ENCODE measurements at places on chromosomes 7 and 10.

DNA sequence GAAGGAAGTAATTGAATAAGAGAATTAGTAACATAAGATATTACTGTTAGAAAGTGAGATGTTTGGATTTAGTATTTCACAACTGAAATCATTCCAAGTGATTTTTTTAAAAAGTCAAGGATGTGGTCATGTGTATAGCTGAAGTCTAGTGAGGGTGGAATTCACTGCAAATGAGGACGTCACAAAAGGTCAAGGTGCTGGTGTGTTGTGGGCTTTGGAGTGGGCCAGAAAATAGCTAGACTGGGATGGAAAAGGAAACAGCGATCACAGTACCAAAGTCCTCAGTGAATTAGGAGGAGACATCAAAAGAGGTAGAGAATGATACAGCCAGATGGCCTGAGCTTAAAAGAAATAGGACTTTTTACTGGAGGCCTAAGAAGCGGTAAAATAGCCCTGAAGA, 272.8 kb downstream of the DYNC1I1 start:
- no peak for DNase-seq

GRCh38 chr10:30345611-30346010, 3.5 kb downstream of the MTPAP start:
- DNase-seq, result no peak

GRCh38 chr7:48118041-48118440, 29.0 kb downstream of the UPP1 start:
- no peak for DNase-seq

DNA sequence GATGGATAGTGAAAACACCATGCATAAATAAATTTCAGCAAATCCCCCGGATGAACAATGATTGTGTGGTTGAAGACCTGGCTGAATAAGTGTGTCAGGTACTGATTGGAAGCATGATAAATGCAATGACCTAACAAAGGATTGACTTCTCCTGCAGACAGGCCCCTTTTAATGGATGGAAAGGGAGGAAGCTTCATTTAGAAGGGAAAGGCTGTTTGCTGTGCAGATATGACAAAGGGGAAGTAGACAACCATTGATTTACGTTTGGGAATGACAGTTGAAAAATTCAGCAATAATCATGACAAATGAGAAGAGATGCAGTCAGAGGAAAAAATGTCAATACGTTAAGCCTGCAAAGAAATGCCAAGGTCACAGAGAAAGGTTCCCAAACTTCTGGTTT, 503.8 kb downstream of the LRMDA start:
- no peak for DNase-seq

- no peak for DNase-seq
Observed at GRCh38 chr7:133846203-133846945, 280.8 kb upstream of the LRGUK start.

- no peak for DNase-seq
Observed at GRCh38 chr7:131959106-131959812, 402.8 kb upstream of the PODXL start.

DNA sequence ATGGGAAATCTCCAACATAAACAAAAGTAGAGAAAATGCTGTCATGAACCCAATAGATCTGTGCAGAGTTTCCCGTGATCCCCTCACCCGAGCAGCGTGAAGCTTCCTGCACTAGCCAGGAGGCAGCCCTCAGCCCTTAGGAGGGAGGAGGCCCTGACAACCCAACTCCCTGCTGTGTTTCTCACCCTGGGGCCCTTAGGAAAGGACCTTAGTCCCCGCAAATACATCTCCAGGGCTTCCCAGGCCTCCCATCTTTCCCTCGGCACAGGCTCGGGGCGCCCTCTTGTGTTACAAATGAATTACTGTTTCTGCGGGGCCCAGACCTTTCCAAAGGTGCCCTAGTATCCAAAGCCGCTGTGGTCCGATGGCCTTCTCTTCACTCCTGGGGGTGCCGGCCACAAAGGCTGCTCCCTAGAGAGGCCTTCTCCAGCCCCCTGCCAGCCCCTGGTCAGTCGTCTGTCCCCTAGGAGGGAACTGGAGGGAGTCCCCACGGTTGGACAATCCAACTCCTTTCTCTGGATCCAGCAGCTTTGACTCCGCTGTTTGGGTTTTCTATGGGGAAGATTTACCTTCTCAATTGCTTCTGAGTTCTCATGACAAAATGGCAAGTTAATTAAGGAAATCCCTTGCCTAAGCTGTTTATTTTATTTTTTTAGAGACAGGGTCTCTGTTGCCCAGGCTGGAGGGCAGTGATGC, 49.9 kb upstream of the SH2B2 start:
- DNase-seq, result no peak

GRCh38 chr10:126160971-126161630, 227.2 kb downstream of the ADAM12 start:
- no peak for DNase-seq

DNA sequence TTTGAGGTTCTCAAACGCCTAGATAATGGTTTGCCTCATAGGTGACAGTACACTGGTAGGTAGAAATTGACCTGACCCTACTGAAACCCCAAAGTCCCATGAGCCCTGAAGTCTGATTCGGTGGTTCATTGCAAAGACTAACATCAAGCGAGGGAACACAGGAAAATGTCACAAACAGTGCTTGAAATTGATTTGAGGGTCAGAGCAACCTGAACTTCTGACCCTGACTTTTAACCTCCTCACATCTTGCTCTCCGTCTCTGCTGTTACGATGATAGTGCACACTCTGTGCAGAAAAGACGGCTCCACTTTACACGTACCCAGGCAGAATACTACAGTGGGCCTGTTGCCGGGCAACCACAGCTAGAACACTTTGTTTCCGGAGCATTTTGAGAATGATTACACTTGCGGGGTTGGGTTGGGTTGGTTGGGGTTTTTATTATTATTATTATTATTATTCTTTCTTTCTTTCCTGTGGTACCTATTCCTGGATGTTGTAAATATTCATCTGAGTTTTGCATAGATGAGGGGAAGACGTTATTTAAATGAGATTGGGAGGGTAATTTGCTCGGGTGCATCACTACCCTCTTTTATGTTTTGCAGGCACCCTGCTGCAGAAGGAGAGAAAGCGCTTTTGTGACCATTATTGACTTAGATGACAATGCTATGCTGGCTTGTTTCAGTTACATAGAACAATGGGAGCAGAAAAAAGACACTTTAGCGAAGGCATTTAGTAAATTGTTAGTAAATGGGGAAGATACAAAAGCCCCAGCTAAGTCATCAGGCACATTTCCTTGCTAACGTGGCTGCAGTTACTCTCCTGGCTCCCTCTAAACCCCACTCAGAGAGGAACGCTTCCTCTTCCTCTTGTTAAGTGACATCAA, 438.1 kb upstream of the NRP1 start:
- no peak for DNase-seq

- no peak for DNase-seq
Observed at GRCh38 chr7:39621784-39622411, 1.5 kb upstream of the RALA start.

- no peak for DNase-seq
Observed at GRCh38 chr10:108812296-108812695, 1111.0 kb downstream of the XPNPEP1 start.

DNA sequence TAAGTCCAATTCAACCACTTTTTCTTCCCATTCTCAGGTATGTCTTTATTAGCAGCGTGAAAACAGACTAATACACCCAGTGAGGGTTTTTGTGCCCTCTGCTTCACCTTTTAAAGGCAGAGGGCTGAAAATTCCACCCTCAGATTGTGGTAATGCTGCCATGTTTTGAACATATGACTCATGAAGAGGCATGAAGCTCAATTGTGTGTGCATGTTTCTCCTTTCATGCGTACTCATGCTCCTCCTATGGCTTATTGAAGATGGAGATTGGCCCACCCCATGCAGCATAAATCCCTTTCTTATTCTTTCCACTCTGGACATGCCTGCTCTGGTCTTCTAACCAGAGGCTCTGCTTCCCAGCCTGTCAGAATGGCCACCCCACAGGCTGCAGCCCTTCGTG, 168.0 kb upstream of the PRKCQ start:
- no peak for DNase-seq

DNA sequence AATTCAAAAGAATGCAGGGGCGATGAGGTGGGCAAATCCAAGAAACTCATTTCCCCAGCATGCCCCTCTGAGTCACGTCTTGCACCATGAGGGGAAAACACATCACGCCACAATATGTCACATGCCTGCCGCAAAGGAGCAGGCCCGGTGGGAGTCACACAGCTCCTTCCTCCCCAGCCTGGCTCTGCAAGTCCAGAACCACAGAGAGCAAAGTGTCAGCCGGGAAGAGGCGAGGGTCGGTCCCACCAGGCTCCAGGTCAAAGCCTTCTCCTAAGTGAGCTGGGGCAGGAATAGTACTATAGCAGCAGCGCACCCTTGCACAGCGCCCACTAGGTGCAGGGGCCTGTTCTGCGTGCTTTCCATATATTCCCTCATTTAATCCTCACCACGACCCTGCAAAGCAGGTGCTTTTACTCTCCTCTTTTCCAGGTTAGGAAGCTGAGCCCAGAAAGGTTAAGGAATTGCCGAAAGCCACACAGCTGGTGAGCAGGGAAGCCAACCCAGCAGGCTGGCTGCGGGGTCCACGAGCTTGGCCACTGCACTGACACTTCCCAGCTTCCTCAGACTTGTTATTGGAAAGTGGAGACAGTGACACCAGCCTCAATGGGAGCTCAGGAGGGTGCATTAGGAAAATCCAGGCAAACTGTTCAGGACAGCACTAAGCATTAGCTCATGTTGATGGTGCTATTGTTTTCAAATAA, 94.0 kb upstream of the ZMIZ1 start:
- peak; percentile 53 for DNase-seq

DNA sequence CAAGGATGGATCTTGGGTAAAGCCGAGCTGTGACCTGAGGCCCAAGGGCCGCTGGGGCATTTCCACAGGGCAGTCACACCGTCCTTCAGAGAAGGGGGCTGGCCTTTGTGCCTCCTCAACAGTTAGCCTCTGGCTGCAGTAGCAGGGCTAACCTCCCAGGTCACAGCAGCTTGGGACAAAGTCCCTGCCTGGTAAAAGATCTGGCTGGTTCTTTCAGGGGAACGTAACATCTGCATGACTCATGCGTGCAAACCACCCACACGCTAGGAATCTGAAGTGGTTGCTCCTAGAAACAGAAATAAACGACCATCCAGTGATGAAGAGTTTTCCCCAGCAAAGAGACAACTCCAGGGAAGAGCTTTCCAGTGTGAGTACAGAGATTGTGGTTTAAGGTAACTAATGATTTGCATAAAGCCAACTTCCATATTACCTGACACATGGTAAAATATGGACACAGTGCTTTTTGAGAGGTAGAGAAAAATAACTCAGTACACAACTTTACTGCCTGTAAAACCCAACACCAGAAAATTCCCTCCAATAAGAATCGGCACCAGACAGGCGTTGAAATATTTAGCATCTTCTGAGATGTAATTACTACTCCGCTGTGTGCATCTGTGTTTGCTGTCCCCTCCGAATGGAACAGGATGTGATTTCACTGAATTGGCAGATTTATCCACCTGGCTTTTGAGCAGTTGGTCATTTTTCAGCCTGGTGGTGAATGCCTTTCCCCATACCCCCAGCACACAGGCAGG, 84.9 kb upstream of the ADRB1 start:
- no peak for DNase-seq

DNA sequence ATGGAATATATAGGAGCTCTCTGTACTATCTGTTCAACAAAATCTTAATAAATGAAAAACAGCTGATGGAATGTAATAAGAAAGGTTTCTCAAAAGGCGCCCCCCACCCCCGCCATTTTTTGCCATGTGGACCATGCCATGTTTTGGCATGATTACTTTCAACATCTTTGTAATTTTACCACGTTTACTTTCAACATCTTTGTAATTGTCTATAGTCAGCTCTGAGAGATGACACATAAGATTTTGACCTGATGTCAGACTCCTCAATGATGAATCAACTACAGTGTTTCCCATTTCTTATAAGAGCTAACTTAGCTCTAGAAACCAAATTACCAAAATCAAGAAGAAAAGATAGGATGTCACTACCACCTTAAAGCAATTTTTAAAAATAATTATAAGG, 144.9 kb upstream of the AHR start:
- DNase-seq, result no peak

DNA sequence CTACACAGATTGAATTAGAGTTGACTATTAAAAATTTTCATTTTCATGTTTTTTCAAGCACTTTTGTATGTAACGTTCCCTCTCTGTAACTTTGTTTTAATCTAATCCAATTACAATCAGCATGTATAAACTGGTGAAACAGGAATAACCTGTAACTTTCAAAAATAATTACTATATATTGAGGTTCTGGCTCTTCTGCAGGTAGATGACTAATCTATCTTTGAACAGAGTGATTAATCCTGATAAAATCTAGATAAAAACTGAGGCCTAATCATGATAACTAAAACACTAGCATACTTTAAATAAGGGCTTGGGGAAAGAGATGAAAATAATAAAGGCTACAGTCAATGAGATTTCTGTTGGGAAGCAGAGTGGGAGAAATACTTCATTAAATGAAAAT, 101.6 kb upstream of the KCND2 start:
- DNase-seq, result no peak

DNA sequence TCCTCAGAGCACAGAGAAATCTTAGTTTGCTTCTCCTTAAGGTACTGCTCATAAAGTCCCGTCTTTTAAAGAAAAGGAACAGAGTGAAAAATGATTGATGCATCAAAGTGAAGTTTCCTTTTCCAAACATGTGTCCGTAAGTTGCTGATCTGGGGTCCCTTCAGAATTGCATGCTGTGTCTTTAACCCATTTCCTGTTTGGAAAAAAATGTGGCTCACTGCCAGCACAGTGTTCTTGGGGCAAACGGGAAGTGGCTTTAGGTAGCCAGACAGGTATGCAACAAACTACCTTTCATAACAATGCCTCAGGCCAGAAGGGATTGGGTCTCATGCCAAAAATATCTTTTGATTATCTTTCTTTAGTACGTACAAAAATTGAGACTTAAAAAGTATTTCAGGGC, 50.9 kb downstream of the TFAM start:
- DNase-seq, result no peak

- no peak for DNase-seq
Observed at GRCh38 chr10:91856637-91857036, 52.6 kb downstream of the FGFBP3 start.

- no peak for DNase-seq
Observed at GRCh38 chr10:93541402-93542357, 24.8 kb upstream of the FFAR4 start.

- DNase-seq, result no peak
Observed at GRCh38 chr10:31921031-31921430, 7.6 kb downstream of the ARHGAP12 start.
